Activated T-cell treated with anti-CD3 and anti-CD28 coated beads, Interleukin-2, amount 50 U/mL, for 48 hours (primary cell): ENCODE measurements at places on chromosomes 2 and 18.

GRCh38 chr2:16142383-16143361 lies 202.3 kb downstream of the MYCN start:
- DNase-seq = no peak

GRCh38 chr18:23380001-23380550 lies 73.0 kb upstream of the RIOK3 start:
- no peak for DNase-seq

DNA sequence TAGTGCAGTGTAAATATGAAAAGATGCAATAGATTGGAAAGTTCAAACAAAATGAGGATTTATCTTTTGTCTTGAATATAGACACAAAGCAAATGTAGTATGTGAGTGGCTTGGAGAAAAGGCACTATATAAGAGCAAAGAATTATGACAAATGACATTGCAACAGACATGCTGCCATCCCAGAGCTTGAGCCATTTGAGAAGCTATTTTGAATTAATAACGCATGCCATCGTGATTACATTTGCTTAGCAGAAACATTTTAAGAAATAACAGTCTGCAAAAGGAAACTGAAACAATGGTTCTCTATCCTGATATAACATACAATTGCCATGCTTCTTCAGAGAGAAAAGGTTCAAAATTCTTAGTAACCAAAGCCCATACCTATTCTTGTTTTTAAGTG lies 677.1 kb downstream of the ZEB2 start:
- no peak for DNase-seq

GRCh38 chr2:233430081-233430480 lies 75.8 kb downstream of the DGKD start:
- no peak for DNase-seq

DNA sequence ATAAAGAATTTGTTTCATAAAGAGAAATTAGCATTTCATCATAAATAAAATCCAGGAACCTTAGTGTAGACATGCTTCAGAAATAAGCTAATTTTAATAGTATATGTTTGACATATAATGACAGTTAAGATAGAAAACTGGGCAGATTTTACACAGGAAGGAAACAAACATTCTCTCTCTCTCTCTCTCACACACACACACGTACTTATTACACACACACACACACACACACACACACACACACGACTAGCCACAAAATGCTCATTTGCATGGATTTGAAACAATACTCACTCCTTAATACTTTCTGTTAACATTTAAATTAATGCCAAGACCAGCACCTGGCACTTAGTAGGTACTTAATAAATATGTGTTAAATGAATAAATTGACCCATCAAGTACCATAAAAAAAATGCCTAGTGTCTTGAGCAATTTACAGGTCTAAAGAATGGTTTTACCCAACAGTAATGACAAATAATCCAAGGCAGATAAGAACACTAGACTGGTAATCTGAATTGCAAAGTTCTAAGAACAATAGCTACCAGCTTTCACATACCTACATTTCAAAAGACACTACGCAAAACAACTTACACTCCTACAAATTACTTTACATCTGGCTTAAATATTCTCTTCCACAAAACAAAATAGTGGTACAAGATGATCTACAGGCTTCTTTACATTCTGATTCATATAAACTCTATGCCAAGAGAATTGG lies 2.9 kb upstream of the GALNT3 start:
- no peak for DNase-seq

DNA sequence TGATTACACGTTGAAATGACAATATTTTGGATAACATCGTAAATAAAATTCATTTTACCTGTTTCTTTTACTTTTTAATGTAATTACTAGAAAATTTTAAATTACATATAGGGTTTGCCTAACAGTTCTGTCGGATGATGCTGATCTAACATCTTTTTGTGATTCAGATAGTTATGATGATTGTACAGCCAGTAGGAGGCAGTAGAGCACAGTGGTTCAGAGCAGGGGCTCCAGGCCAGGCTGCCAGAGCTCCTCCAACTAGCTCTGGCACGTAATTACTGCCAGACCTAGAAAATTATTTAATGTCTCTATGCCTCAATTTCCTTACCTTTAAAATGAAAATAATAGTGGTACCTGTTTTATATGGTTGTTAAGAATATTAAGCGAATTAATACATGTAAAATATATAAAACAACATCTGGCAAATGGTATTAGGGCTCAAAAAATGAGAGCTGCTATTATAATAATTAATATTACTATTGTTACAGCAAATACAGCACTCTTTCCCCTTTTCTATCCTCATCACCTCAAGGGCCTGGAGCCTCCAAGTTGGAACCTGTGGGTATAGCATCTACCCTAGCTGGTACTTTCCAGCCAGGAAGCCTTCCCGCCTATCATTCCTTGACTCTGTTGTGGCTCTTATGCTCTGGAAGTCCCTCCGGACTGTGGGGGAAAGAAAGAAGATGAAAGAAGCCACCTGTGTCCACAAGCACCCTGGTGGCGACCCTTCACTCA lies 47.7 kb upstream of the PLA2R1 start:
- peak; percentile 40 for DNase-seq

GRCh38 chr2:106192752-106193689 lies 1.1 kb downstream of the UXS1 start:
- peak; percentile 71 for DNase-seq

- no peak for DNase-seq
These were observed 10.6 kb upstream of the SNTG2 start for GRCh38 chr2:939936-940601.

- peak; percentile 67 for DNase-seq
These were observed 58.9 kb upstream of the STK17B start for GRCh38 chr2:196230061-196230854.

DNA sequence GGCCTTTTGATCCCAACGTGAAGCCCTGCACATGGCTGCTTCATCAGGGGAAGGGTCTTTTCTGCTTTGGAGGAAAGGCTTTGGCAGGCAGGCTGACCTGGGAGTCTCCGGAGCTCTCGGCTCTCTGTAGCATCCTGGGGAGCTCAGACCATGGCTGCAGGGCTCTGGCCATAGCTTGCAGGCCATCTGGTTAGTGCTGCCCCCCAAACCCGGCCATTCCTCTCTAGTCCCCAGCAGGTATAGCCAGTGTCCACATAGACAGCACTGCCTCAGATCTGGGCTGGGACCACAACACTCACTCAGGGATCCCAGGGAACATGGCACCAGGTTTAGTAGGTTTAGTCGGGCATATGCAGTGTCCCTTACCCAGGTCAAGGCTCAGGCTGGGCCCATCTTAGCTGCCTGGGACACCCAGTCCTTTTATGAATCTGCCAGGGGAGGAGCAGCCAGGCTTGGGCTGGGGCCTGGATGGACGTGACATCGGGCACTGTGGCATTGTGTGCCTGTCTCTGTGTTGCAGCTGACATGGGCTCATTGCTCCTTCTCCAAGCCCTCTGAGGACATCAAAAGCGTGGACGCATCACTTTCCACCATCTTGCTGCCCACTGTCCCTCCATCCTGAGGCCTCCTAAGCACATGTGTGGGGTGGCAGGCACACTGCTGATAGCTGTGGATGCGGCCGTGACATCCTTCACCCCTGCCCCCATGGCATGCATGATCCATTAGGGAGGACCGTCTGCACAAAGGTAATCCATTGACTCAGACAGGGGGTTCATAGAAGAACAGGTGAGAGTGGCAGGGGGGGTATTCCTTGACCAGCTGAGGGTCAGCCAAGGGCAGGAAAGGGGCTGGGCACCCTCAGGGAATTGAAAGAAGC lies 19.2 kb upstream of the GPR35 start:
- DNase-seq = no peak

DNA sequence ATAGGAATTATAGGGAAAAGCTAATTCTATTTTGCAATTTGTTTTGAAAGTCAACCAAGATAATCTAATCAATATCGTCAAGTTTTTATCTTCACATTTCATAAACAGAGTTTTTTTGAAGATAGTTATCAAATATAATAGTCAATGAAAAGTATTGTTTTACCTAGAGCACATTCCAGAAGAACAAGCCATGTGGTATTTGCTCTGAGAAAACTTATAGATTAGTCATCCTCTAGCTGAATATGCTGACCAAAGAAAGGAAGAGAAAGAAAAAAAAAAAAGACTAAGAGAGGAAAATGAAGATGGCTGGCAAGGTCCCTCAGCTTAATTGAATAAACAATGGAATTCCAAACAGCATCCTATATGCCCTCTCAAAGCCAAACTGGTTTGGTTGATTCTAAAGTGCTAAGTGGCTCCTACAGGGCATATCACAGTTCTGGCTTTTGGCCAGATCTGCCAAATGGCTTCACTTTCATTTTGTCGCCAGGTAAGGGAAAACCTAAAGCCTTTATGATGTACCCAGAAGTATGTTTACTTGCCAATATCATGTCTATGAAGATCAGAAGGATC lies 132.6 kb downstream of the VWC2L start:
- DNase-seq = no peak

- no peak for DNase-seq
These were observed 25.2 kb downstream of the IFIH1 start for GRCh38 chr2:162293122-162293786.

DNA sequence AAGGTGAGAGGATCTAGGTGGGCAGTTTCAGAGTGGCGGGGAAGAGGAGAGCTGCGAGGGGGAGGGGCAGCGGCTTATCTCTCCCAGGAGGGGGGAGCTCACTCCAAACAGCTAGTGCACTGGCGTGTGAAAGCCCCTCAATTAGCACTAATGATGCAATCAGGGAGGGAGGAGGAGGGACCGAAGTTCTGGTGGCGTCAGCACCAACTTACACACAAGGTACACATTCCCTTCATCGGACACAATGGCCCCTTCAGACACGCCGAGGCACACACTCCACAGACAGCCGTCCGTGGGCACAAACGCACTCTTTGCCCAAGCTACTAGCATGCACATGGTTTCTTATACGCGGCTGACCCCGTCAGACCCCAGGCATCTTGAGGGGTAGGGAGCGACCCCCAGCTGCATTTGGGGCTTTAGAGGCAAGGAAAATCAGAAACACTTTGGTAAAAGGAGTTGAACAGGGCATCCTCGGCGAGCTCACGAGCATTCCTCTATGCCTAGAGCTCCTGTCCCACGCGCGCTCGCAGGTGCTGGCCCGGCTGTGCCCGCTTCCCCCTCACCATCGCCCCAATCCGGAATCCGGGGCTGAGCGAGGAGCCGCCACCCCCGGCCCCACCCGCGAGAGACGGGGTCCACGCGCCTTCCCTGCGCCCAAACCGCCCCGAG lies 868 bp upstream of the PKDCC start:
- DNase-seq = no peak

DNA sequence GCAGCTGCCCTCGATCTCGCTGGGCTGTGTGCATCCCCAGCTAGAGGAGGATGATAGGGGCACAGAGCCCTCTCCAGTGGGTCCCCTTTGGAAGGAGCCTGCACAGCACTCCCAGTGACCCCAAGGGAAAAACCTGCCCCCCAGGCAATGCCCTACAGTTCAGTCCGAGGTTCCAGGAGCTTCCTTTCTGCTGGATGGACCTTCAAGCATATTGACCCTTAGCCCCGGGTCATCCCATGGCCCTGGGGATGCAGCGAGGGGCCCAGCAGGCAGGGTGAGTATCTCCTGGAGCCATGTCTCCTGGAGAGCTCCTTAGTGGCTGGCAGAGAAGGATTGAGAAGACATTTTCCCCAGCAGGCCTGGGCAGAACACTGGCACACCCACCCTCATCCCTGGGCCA lies 45.4 kb upstream of the CTDP1 start:
- no peak for DNase-seq

- no peak for DNase-seq
These were observed 140.7 kb upstream of the THUMPD2 start for GRCh38 chr2:39919511-39920306.

DNA sequence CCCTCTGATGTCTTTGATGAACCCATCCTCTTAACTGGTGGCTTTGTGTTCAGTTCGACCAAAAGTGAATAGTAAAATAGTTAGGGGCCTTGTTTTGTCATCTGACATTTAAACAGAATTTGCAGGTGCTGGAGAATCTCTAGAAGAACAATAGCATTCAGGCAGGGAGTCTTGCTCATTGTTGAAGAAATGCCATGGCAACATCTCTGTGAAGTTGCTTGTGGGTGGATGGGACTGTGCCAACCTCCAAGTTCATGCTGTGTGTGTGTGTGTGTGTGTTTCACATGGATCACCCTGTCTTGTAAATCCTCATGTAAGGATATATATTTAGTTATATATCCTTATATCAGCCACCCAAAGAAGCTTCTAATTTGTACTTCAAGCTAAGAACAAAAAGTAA lies 66.7 kb downstream of the SKA1 start:
- no peak for DNase-seq

DNA sequence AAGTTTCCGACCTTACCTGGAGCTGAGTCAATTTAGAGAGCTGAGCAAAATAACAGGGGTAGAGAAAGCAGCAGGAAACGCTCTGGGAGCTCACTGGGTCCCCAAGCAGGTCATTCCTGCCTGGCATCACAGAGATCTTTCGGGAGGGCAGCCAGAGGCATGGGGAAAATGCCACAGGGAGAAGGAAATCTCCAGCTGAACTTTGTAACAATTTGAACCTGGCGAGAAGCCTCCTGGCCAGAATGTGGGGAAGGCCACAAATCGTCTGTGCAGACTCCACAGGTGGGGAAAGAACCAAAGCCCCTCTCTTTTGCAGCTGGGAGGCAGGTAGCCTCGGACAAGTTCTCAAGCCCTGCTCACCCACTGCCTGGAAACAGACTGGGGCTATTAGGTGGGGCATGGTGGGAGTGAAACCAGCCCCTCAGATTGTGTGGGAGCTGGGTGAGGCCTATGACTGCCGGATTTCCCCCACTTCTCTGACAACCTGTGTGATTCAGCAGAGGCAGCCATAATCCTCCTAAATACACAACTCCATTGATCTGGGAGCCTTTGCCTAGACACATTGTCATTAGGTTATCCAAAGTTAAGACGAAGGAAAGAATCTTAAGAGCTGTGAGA lies 53.9 kb downstream of the INO80D start:
- DNase-seq = no peak

DNA sequence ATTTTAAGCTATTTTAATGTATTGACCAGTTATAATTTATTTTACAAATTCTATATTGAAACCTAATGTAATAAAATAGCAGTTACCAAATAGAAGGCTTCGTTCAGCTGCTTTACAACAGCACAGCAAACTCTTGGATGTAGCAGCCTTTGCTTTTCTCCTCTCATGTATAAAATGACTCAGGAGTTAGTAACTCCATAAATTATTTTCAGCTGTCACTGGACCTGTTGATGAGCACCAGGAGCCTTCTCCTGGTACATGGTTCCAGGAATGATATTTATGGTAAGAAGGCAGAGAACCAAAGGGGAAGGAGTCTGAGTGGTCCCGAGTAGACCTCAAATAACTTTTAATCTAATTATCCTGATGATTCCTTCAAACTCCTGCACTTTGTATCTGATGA lies 256.4 kb upstream of the NETO1 start:
- no peak for DNase-seq
